ENCODE measurements at places on chromosomes 2 and 18.

DNA sequence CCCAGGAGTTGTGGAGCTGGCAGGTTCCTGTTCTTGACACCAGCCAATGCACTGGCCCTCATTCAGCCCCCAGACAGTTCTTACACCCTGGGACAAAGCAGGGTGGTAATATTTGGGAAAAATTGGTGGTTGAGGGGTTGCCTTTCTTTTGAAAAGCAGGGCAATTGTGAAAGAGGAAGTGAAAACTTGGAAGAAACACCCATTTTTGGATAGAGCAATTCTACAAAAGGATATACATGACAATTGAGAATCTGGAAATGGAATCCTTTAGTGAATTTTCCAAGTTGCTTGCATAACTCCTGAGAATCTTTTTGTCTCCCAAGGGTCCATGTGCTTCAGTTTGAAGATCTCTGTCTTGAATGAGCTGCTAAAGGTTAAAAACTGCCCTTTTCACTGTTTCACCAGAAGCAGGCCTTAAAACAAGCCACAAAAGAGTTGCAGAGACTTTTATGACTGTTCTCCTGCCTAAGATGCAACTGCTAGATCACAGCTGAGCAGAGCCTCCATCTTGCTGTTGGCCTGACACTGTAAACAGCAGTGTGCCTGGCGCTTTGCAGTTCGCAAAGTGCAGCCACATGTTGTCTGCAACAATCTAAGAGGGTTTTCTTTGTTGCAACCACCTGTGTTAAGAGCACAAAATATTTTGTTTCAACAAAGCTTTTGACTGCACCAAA lies 11.8 kb downstream of the COL4A4 start:
- DNase-seq = no peak

DNA sequence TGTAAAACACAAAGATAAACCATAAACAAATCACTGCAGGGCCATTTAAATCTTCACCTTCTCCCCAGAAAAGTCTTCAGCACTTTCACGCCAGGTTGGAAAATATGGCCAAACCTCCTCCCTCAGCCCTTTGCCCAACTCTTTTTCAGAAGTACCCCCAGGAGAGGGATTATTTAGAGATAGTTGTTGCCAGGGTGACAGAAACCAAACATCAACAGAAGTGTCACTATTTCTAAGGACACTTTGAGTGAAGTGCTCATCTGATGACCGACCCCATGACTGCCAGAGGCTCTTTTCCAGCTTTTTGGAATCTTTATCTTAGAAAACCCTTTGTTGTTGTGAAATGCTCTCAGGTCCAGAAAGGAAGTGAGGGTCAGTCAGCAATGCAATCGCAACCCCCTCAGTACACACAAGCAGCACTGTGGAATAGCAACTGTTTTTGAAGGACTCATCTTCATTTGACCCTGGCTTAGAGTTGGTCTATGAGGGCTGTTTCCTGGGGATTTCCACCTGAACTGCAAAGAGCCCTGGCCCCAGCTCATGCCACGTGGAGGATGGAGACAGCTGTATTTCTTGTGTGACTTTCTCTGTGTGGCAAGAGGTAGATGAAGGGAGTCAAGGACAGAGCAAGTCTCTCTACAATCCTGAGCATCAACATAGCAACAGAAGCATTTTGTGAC lies 114.0 kb upstream of the STON1 start:
- DNase-seq = no peak

GRCh38 chr18:36640021-36640952 lies 188.5 kb downstream of the TPGS2 start:
- no peak for DNase-seq

DNA sequence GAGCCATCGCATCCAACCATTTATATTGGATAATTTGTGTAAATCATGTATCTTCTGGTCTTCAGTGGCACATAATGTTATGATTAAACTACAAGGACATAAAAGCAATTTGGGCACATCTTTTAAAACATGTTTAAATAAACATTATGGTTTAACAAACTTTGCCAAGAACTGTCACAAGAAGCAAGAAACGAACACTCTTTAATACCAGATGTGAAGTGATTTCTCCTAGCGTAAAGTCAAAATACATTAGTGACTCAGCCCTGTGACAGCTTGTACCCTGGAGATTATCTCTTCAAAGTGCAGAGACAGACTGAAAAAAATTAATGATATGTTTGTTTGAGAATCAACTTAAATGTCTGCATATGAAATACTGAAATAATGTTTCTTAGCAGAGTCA lies 39.9 kb downstream of the DSEL start:
- DNase-seq = no peak

- no peak for DNase-seq
Measured at GRCh38 chr2:217270485-217271121, 410.7 kb upstream of the TNP1 start.

- no peak for DNase-seq
Measured at GRCh38 chr2:54081574-54081973, 33.8 kb upstream of the ACYP2 start.

- DNase-seq = no peak
Measured at GRCh38 chr18:55390898-55391297, 197.1 kb downstream of the TCF4 start.

GRCh38 chr18:76476665-76477561 lies 18.1 kb downstream of the ZNF516 start:
- peak; percentile 74 for DNase-seq

DNA sequence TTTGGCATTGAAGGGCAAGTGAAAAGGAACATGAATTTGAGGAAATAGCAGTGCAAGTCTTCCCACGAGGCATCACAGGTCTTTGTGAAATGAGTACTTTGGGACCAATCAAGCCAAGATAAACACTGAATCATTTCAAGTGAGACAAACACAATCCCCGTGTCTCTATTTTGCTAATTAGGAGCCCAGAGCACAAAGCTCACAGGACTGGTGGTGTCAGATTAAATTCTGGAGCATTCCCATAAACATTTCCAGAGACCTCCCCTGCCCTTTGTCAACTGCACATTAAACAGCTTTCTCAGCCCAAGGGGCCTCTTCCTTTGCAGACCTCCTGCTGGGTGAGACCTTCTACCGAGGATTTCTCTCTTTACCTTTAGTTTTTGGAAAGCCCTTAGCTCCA lies 50.7 kb downstream of the DAPL1 start:
- no peak for DNase-seq

DNA sequence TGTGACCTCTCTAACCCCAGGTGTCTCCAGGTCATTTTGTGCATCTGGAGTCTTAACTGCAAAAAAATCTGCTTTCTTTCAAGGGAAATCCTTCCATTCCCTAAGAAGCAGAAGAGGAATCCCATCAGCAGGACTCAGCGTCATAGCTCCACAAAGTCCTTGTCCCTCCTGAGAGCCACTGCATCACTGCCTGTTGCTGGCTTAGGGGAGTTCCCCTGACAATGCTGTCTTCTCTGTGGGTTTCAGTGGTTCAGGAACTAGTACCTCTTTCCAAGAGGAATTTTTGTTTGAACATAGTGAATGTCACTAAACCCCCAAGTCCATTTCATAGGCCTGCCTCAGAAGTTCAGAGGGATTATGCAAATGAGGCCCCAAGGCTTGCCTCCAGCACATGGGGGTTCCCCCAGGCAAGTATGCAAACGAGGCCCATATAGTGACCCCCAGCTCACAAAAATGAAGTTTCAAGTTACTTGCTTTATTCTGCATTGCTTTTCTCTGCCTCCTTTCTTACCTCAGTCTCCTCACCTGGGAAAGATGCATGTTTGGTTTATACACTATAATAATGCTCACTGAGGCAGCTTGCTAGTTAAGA lies 513.9 kb upstream of the MEX3C start:
- no peak for DNase-seq

- DNase-seq = no peak
Measured at GRCh38 chr2:113739849-113740248, 16.6 kb downstream of the SLC35F5 start.

DNA sequence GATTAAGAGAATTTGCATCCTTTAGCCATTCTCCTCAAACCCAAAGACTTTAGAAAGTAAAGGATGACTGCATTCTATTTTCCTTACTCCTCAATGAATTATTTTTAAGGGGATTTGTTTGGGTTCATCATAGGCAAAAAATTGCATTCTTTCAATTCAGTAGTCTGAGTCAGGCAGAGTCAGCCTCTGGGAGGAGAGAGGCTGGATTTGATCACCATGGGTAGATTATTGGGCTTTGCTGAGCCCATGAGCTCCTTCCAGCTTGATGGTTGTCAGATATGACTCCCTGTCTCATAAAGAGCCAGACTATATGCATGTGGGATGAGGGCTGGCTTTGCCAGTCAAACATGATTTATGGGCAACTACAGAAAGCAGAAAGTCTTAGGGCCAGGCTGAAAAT lies 101.2 kb downstream of the KCNS3 start:
- no peak for DNase-seq

DNA sequence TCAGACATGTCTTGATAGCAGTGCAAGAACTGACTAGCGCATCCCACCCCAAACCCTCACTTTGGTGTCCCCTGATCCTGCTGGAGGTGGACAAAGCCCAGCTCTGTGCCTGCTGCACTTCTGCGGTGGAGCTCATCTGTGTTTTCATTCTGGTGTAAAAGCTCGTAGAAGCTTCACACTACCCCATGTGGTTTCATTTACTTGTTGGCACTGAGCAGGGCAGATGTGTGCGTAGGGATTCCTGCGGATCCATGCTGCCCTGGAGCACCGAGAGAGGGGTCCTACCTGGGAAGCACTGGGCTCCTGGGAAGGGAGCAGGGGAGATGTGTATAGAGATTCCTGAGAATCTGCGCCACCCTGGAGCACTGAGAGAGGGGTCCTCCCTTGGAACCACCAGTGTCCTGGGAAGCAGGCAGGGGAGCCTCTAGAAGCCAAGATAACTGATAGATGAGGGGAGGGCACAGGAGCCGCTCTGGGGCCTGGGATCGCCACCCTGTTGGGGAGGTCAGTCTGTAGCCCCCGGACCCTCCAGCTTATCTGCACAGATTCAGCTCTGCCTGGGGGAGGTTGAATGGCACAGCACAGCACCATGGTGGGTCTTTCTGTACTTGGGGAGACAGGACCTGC lies 106.9 kb upstream of the OTOS start:
- DNase-seq = peak; percentile 11

- DNase-seq = no peak
Measured at GRCh38 chr2:42185220-42185921, 16.2 kb downstream of the EML4 start.

- DNase-seq = no peak
Measured at GRCh38 chr2:138997856-138998517, 217.8 kb upstream of the NXPH2 start.

GRCh38 chr2:46557788-46558187 lies 78.4 kb downstream of the TMEM247 start:
- no peak for DNase-seq

DNA sequence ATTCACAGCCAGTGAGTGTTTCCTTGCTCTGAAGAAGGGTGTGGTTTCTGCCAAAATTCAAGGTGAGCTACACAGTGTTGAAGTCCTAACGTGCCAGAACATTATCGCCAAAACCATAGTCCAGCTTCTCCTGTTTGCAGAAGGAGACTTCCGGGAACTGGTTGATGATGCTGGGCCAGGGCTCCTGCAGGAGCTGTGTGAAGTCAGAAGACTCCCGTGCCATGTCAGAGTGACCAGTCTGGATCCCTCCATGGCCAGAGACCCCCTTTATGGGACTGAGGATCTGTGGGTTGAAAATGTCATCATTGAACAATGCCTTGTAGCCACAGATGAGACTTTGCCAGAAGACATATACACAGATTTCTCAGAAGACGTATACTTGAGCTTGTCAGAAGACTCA lies 96.0 kb upstream of the RAB12 start:
- no peak for DNase-seq

GRCh38 chr18:48816554-48816953 lies 134.2 kb downstream of the SMAD7 start:
- no peak for DNase-seq

- no peak for DNase-seq
Measured at GRCh38 chr18:10518595-10519255, 7.1 kb upstream of the NAPG start.

- no peak for DNase-seq
Measured at GRCh38 chr2:182615036-182615435, 101.0 kb upstream of the DNAJC10 start.

All from AG09319 (cell line).